ENCODE measurements at places on chromosomes 1 and 21.

DNA sequence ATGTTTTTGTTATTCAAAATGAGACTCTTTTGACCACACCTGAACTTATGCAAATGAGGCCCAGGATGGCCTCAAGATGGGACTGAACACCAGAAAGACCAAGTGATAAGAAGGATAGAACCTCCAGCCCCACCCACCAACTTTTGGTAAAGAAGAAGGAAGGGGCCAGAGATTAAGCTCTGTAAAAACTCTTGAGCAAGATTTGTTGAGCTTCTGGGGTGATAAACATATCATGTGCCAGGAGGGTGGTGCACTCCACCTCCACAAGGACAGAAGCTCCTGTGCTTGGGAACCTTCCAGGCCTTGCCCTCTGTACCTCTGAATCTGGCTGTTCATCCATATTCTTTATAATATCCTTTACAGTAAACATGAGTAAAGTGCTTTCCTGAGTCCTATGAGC is 5.3 kb downstream of the RSPH1 start:
- no peak for DNase-seq

DNA sequence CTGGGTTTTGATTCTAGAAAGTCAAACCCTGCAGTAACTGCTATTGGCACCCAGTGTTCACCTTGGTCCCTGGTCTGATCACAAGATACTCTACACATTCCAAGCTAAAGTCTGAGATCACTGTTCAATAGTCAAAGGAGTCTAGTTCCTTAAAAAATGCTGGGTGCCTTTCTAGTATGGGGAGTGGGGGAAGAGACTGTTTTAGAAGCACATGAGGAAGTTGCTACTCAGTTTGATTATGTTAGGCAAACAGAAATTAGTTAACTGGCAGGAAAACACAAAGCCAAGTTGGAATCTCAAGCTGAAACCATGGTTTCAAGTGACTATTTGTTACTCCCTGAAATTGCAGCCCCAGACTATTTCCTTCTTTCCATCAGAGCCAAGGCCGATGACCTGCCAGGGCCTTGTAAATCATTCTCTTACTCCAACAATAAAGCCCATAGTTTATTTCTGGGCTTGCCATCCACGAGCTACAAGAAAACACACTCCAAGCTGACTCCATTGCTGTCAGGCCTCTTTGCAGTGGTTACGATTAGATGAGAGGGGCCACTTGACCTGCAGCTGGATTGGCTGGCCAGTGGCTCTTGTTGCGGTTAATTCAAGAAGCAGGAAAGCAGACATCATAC is 21.1 kb upstream of the VTCN1 start:
- DNase-seq: no peak

DNA sequence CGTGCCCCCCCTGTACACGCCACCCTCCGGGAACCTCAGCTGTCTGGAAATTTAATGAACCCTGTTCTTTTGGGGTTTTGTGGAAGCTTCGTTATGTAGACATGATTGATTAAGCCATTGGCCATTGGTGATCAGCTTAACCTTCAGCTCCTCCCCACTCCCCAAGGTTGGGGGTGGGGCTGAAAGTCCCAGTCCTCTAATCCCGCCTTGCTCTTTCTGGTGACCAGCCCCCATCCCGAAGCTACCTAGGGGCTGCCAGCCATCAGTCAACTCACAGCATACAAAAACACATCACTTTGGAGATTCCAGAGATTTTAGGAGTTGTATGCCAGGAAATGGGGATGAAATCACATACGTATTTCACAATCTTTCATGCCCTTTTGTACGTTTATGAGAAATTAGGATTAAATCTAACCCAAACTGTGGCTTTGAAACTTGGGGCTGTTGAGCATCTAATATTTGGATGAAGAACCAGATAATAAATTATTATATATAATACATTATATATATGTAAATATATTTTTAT is 52.3 kb downstream of the BACE2 start:
- DNase-seq: no peak

- DNase-seq: no peak
These were observed 82.0 kb upstream of the ROR1 start for GRCh38 chr1:63691701-63692425.

GRCh38 chr1:27218736-27219135 is 15.7 kb upstream of the WDTC1 start:
- DNase-seq: no peak

GRCh38 chr1:219537223-219537631 is 75.7 kb downstream of the ZC3H11B start:
- DNase-seq: no peak

GRCh38 chr1:61520401-61520800 is 204.5 kb downstream of the TM2D1 start:
- no peak for DNase-seq

DNA sequence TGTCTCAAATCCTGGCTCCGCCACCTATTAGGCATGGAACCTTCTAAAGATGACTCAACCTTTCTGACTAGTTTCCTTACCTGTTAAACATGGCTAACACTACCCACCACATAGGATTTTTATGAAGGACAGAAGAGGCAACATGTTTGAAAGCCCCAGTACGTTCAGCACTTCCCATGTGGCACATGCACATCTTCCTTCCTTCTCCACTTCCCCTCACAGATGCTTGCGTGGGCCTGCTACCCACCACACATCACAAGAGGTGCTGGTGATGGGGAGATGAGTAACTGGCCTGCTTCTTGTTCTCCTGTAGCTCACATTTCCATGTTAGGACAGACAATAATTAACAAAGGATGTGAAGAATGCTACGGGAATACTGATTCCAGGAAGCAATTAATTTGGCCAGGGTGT is 7.1 kb downstream of the ZBTB21 start:
- no peak for DNase-seq

DNA sequence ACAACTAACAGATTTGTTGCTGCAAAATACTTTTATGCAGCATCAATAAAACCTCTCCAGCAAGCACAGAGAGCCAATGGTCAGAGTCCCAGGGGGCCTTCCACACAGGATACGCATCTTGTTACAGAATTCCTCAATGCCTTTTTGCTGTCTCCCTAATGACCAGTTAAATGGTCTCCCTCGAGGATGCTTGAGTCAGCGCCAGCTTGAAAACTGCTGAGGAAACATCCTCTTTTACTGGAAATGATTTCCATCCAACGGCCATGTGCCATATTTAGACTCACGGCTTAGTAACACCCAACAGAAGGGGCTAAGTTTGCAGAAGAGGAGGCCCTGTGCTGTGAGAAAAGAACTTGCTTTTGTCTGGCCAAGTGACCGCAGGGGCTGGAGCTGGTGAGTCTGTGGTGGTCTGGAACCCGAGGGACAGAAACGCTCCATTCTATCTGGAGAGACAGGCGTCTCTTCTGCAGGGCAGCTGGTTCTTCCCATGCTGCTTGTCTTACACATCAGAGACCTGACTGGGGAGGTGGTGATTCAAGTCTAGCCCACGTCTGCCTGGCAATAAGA is 496.4 kb downstream of the SETD4 start:
- DNase-seq: no peak

DNA sequence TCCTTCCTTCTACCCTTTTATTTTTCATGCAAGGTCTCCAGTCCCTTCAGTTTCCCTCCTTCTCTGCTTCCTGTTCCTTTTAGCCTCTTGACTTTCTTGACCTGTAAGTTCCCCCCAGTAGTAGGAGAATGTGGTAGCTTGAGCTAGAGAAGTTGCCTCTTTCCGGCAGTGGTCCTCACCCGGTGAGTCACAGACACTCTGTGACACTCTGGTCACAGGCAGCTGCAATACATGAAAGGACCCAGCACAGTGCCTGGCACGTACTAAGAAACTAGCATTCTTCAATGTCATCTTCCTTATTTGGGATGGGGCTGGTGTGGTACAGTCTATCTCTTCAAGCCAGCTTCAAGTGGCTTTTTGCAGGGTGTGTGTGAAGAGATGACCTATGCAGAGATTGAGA is 16.0 kb downstream of the PFKFB2 start:
- no peak for DNase-seq

- DNase-seq: no peak
These were observed 133.7 kb downstream of the DMRTA2 start for GRCh38 chr1:50289495-50289894.

DNA sequence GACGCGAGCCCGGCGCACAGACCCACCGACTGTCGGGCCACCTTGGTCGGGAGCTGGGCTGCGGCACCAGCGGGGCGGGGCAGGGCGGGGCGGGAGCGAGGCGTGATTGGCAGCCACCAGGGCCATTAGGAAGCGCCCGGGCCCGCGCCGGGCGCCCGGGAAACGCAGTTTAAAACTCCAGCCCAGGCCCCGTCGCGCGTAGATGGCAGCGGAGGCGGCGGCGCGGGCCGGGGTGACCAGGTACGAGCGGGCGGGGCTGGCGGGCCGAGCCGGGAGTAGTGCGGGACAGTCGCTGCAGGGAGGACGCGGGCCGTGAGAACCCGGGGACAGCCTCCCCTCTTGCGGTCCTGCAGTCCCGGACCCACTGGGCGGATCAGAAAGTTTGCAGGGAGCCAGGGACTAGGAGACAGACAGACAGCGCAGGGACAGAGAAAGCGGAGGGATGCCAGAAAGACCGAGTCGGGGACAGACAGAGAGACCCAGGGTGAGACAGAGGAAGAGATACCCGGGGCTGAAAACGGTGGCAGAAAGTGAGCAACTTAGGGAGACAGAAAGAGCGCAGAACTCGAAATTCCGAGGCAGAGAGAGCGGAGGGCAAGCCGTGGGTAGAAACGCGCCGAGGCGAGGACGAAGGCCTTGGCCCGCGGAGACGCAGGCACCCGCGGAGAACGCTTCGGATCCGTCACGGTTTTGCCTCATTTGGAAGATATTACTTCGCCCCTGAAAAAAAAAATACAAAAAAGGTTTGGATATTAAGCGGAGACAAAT is at the start of gene DMBX1:
Gene DMBX1 (plus strand): TSS at position 199 of the 768 bp plus-strand sequence. CDS start 17,175 bp downstream, outside the sequence.
- peak; percentile 63 for DNase-seq

DNA sequence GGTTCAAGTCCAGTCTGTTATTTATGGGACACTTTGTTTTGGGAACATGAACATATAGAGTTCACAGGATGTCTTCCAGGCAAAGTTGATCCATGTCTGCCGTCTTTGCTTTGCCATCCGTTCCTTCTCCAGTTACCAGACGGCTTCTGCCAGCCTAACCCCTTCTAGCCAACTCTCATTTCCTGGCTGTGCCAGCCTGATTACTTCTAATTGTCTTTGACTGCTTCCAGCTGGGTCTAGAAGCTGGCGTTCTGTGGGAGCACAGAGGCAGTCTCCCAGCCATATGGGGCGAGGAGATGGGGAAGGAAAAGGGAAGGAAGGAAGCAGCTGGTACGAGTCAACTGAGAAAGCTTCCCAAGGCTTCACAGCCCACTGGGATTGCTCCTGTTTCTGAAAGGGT is 3.1 kb upstream of the HUNK start:
- no peak for DNase-seq

DNA sequence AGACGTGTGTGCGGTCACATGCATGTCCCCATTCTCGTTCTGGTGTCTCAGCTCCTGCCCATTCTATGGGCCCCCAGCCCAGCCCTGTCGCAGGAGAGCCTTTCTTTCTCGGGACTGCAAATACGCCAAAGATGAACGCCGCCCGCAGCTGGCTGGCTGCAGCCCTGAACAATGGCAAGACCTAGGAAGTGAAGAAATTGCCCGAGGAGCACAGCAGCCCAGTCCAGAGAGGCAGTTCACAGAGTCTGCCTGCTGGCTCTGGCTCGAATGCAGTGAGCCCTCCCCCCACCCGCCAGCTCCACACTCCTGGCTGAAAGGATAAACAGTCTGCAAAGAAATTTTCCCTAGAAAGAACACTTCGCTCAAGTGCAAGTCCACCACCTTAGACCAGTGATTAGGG is 23.3 kb downstream of the PAX7 start:
- no peak for DNase-seq

All from activated naive CD8-positive, alpha-beta T cell treated with anti-CD3 and anti-CD28 coated beads, Interleukin-2, amount 10 ng/mL, durations not matched to agents 7 days and 5 days (primary cell).